Stimulated activated CD8-positive, alpha-beta memory T cell treated with anti-CD3 and anti-CD28 coated beads, Interleukin-15, amount 100 ng/mL, for 24 hours (primary cell): ENCODE measurements at places on chromosomes 1 and 21.

- no peak for DNase-seq
These were observed 328.4 kb upstream of the POU3F1 start for GRCh38 chr1:38375035-38375434.

GRCh38 chr1:162587761-162588260 lies 26.3 kb downstream of the UAP1 start:
- no peak for DNase-seq

- no peak for DNase-seq
These were observed 464.9 kb downstream of the MATN1 start for GRCh38 chr1:30258471-30258870.

DNA sequence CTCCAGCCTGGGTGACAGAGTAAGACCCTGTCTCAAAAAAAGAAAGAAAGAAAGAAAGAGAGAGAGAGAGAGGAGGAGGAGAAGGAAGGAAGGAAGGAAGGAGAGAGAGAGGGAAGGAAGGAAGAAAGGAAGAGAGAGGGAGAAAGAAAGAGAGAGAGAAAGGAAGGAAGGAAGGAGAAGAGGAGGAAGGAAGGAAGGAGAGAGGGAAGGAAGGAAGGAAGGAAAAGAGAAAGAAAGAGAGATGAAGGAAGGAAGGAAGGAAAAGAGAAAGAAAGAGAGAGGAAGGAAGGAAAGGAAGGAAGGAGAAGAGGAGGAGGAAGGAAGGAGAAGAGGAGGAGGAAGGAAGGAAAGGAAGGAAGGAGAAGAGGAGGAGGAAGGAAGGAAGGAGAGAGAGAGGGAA lies 82.2 kb upstream of the ATP1B1 start:
- DNase-seq: no peak

DNA sequence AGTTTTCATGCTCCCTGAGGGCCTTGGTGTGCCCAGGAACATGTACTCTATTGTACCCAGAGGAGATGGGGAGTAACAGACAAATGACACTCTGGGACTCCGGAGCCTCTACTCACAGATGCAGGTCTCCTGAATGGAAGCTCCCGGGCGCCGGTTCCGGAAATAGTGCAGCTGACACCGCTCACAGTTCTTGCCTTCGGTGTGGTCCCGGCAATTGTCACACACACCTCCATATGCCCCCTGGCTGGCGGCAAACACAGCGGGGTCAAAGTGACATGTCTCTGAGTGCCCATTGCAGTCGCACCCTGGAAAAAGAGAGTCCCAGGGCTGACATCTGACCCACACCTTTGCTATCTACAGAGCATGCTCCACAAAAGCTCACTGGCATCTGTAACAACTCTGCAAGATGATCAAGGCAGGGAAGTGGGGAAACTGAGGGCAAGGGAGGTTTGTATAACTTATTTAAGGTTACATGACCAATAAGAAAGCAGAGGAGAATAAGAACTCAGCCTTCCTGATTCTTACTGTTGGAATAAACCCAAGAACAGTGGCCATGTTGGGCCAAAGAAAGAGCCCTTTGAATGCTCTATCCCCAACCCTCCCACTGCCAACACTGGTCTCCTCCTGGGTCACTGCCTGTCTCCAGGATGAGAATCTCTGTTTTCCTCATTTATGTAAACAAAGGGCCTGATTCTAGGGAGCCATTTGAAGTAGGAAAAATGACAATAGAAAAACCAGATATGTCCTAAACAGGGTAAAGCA lies 22.4 kb downstream of the LAMB3 start:
- DNase-seq: no peak

DNA sequence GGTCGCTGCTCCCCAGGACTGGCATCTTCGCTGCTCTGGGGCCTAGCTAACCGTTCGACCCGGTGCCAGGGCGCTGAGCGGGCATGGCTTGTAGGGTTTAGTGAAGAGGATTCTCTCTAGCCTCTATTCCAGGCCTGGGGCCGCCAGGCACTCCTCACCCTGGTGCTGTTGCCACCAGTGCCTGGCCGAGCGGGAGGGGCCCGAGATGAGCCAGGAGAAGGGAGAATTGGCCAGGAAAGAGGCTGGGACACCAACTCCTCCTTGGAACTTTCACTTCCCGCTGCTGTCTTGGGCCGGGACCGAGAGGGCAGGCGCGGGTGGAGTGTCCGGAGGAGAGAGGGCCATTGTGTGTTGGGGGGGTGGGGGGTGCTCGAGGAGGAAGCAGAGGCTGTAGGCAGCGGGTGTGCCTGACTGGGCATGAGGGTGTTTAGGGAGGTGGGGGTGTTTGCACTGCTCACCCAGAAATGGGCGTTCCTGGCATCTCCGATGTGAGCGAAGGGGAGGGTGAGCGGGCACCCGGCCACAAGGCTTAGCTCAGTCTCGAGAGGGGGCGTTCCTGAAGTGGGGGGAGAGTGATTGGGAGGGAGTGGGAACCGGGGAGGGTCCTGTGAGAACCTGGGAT lies 772 bp downstream of the ADAM15 start:
- no peak for DNase-seq

- no peak for DNase-seq
These were observed 49.5 kb downstream of the TRIM11 start for GRCh38 chr1:228356897-228357680.

DNA sequence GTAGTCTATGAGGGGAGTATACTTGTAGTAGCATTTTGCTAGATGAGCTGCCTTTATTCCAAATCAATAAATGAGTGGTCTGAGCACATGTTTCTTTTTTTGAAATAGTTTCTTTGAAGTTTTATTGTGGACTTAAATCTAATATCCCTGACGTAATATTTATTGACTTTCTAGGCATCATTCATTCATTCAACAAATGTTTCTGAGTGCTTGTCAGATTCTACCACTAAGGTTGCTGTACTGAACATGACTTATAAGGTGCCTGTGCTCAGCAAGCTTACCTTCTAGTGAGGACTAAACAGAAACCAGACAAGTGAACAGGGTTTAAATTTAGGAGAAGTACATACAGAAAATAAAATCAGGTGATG lies 68.4 kb downstream of the POU2F1 start:
- DNase-seq: no peak
